ENCODE measurements at places on chromosomes 2 and 18.

DNA sequence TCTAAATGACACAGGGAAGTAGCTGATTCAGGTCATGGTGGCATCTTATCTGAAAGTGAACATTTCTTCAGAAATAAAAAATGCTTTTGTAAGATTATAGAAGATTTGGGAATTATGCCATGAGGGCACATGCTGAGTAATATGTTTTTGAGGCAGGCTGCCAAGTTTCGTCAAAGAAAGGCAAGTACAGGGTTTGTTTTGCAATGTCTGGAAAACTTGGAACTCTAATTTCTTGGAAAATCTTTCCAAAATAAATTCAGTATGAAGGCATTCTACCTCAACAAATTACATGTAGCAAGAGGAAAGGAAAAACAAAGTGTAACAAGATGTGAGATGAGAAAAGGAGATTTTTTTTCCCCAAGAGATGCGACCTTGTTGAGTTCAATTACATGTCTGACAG, 167.7 kb downstream of the PLCL1 start:
- DNase-seq, result no peak

DNA sequence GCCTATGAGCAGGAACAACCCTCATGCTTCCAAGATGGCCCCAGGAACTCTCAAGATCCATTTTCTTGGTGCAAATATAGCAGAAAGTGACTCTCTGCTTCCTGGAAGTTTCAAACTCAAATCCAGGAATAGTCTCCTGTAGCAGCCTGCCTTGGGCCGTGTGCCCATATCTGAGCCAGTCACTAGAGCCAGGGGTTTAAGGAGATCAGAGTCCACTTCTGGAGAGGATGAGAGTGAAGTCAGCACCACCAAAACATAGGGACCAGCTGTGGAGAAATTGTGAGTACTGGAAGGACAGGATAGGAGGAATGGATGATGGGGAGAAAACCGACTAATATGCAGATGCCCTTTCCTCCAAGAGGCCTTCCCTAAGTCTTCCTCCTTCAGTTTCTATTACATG, 33.2 kb downstream of the PSD4 start:
- no peak for DNase-seq

GRCh38 chr2:105865222-105865913, 120.7 kb downstream of the NCK2 start:
- no peak for DNase-seq

GRCh38 chr2:25176541-25177181, 8.3 kb upstream of the POMC start:
- DNase-seq, result no peak

GRCh38 chr2:83006961-83007360, 1452.1 kb downstream of the SUCLG1 start:
- DNase-seq, result no peak

Data from stimulated activated CD8-positive, alpha-beta memory T cell treated with anti-CD3 and anti-CD28 coated beads, Interleukin-15, amount 100 ng/mL, for 48 hours (primary cell).